ENCODE measurements at places on chromosomes 1 and 21.

- DNase-seq, result no peak
Observed at GRCh38 chr1:159986531-159986930, 32.5 kb upstream of the SLAMF9 start.

DNA sequence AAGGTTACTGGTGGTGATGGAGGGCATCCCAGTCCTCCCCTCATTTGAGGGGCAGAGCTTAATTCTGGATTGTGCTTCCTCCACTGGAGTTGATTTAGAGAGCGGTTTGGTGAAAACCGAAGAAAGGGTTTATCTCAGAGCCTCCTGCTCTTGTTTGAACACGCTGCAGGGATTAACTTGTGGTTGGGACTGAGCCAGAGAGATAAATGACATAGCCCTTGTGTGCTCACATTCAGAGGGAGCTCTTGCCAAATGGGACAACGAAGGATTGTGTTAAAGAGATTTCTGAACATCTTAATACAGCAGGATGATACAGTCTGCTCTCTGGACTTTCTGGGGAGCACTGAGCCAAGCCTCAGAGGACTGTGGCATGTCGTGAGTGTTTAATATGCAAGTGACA lies 308.2 kb downstream of the DISC1 start:
- no peak for DNase-seq

DNA sequence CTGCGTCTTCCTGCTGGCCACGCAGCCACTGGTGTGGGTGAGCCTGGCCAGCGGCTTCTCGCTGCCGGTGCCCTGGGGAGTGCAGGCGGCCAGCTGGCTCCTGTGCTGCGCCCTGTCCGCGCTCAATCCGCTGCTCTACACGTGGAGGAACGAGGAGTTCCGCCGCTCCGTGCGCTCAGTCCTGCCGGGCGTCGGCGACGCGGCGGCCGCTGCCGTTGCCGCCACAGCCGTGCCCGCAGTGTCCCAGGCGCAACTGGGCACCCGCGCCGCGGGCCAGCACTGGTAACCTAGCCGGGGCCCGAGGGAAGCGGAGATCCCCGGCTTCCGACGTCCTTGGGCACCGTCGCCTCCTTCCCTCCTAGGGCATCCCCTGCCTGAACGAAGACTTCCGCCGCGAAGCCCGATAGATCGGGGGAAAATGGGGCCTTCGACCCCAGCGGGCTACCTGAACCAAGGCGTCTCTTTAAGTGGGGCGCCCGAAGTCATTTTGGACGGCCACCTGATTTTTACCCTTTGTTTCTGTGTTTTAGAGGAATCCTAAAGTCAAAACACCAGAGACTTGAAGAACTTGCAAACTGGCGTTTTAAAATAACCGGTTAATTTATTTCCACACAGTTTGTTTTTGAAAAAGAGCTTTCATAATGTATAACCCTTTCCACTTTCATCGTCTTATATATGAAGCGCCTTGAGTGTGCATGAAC lies 2.0 kb downstream of the GPR88 start:
- no peak for DNase-seq

DNA sequence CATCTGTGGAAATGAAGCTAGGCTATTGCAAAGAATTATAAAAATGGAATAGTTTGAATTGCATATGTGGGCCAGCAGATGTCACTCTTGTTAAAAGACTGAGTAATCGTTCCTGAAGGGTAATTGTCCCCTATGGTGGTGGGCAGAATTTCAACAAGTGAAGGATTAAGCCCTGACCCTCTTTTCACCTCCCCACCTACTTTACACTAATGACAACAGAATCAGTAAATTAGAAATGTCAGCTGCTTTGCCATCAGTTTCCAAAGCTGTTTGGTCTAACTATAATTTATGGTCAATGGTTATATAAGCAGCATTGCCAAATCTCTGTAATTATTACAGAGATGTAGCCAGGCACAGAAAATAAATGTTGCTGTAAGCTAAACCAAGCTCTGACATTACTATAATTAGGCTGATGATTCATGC lies 898.6 kb downstream of the AMY1C start:
- DNase-seq, result no peak

DNA sequence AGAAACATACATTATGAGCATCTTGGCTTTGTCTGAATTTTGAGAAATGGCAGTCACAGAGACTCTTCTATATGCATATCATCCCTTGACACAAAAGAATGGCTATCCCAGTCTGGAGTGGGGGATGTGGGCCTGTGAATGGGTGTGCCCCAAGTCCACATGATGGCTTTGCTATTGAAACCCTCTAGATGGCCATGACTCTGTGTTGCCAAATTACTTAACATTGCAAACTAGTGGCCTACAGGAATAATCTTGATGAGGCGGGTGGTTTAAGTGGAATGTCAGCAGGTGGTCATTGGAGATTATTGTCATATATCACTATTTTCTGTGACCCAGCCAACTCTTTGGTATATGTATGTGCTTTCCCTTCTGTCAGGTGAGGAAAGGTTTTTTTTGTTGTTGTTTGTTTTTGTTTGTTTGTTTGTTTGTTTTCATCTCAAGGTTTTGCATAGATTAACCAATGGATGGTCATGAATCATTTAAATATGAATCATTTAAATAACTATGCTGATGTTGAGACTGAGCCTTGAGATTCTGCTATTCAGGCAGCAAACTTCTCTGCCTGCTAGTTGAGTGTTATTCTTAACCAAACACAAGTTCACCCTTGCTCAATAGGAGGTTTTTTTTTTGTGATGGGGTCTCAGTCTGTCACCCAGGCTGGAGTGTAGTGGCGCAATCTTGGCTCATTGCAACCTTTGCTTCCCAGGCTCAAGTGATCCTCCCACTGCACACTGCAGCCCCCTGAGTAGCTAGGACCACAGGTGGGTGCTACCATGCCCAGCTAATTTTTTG lies 103.0 kb downstream of the NOS1AP start:
- no peak for DNase-seq

- no peak for DNase-seq
Observed at GRCh38 chr1:232591344-232591743, 38.6 kb downstream of the SIPA1L2 start.

- no peak for DNase-seq
Observed at GRCh38 chr1:6809461-6809860, 24.2 kb downstream of the CAMTA1 start.

GRCh38 chr1:16459352-16459925 lies 18.9 kb downstream of the NECAP2 start:
- DNase-seq, result no peak

DNA sequence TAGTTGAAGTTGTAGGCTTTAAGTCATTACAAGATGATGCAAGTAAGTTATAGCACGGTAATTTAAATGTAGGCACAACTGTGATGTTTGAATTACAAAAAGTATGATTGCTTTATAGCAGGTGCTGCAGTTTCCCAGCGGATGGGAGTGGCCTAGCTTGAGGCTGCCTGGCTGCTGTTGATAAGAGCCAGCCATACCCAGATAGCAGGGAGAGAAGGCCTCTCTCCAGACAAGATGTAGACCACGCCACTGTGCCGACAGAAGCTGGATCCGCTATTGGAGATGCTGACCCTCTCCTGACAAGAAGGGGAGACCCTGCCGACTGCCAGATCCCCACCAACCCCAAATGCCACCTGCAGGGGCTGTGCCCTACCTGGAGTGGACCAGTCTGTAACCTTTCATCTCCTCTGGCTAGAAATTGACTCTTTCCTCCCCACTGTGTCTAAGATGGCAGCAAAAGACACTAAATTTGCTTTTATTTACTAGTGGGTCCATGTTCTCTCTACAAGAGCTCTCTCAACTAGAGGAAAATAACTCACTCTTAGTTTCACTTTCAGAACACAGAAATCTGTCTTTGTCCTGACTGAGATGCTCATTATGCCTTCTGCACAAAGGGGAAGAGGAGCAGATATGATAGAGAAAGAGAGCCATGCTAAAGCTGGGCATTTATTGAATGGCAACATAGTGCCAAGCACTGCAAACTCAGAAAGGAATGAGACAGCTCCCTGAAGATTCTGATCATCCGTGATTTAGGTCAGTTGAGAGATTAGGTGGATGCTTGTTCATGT lies 127.9 kb downstream of the URB2 start:
- no peak for DNase-seq

DNA sequence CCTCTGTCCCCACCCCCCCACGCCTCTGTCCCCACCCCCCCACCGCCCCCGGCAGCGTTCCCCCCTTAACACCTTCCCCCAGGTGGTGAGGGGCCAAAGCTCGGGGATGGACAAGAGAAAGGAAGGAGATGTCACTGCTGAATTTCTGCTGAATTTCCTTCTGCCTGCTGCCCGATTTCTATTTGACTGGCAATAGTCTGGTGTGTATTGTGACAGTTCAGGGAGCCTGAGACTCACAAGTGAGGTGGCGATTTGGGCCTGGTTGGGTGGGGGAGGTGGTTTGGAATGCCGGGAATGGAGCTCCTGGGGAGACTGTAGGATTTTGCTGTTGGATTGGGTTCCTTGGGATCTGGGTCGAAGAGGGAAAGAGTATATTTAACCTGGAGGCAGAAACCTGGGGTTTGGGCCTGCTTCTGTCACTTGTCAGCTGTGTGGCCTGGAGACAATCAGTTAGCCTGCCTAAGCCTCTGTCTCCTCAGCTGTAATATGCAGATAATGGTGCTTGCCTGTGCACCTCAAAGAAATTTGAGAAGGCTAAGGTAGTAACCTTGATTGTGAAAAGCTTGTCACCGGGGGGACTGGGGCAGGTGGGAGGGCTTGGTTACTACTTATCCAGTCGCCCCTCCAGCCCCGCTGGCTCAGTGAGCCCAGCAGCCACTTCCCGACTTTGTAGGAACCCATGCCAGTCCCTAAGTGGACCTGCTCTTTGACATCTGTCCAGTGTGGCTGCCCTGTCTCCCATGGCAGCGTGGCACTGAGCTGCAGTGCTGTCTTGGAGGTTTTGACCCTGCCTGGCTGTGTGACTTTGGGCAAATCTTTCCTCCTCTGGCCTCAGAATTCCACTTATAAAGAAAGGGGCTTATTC lies 7.7 kb upstream of the LMNA start:
- DNase-seq, result no peak

DNA sequence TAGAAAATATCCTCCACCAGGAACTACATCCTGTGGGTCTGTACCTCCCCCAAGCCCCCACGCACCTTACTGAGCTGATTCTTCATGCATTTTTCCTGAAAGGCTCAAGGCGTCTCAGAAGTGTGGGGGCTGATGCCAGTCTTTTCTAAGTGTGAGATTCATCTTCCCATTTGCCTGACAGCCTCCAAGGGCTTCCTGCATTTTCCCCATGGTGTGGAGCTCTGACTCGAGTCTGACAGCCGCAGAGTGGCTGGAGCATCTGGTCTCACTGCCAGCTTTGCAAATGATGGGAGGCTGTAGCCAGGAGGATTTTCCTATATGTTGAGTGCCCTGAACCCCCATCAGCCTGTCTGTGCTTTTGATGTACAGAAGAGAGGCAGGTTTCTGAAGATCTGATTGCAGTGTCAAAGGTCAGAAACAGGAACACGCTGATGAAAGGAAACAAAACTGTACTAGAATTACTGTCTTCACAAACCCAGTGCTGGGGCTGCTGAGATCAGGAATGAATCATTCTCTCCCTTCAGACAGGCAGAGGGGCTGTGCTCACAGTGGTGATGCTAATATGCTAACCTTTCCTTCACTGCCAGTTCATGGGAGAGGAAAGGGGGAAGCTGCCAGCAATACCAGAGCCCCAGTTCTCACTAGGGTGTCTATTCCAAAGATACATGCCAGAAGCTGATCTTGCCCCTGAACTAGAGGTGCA lies 201.5 kb upstream of the C1orf174 start:
- DNase-seq, result no peak

DNA sequence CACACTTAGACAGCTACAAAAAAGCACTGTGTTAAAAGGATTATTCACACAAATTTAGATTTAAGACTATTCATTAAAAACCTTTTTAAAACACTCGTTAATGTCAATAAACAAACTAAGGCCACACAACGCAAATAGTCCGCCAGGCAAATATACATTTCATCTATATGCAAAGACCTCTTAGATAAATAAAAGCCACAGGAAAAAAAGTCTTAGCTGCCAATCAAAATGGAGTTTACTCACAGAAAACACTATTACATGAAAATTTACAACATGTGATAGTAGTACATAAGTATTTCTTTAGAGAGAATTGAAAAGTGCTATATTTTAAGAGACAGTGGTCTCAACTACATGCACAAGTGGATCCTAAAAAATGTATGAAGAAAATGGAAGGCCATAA lies 2.7 kb upstream of the PHTF1 start:
- no peak for DNase-seq

GRCh38 chr1:66435541-66435940 lies 98.4 kb upstream of the SGIP1 start:
- DNase-seq, result no peak

- peak; percentile 33 for DNase-seq
Observed at GRCh38 chr1:223628233-223629125, 37.0 kb downstream of the CAPN8 start.

DNA sequence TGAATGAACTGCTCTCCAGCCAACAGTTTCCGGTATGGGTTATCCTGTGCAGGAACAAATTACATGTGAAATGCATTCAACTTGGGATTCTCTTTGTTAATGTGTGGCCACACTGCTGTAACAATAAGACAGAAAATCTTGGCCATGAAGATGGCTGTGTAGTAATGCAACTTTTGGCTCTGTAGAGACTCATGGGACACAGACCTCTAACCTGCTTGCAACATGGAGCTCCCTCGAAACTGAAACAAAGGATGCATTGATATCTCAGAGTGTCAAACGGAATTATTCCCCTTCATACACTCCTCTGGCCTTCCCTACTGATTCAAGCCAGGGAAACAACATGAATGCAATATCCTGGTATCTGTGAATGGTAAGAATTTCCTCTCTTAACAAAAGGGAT lies 559.3 kb upstream of the ZRANB2 start:
- no peak for DNase-seq
